Cardiac fibroblast (primary cell): ENCODE measurements at places on chromosomes 13 and 19.

- no peak for DNase-seq
These were observed 585.2 kb downstream of the PCDH9 start for GRCh38 chr13:66644855-66645460.

DNA sequence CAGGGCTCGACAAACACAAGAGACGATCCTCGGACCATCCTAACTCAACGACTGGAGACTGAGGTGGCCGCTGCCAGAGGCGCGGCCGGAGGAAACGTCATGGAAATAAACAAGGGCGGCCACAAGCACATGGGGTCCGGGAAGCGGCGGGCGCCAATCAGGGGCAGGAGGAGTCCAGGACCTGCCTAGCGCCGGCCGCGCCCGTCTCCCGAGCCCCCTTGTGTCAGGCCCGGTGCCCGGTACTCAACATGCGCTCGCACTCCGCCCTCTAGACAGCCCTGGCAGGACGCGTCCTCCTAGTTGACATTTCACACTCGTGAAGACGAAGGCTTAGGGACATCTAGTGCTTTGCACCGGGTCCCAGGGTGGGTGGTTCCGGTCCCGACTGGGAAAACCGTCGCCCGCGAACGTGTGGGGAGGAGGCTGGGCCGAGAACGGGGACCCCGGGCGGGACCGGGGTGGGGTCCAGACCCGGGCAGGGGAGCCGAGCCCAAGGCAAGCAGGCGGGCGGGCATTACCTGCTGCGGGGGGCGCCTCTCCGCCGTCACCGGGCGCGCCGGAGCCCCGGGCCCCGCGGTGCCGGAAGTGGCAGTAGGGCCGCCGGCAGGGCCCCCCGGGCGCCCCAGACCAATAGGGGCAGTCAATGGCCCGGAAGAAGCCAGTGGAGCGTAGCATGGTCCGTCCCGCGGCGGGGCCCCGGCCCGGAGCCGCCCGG lies 442 bp downstream of the REXO1 start:
- DNase-seq, result peak; percentile 56

DNA sequence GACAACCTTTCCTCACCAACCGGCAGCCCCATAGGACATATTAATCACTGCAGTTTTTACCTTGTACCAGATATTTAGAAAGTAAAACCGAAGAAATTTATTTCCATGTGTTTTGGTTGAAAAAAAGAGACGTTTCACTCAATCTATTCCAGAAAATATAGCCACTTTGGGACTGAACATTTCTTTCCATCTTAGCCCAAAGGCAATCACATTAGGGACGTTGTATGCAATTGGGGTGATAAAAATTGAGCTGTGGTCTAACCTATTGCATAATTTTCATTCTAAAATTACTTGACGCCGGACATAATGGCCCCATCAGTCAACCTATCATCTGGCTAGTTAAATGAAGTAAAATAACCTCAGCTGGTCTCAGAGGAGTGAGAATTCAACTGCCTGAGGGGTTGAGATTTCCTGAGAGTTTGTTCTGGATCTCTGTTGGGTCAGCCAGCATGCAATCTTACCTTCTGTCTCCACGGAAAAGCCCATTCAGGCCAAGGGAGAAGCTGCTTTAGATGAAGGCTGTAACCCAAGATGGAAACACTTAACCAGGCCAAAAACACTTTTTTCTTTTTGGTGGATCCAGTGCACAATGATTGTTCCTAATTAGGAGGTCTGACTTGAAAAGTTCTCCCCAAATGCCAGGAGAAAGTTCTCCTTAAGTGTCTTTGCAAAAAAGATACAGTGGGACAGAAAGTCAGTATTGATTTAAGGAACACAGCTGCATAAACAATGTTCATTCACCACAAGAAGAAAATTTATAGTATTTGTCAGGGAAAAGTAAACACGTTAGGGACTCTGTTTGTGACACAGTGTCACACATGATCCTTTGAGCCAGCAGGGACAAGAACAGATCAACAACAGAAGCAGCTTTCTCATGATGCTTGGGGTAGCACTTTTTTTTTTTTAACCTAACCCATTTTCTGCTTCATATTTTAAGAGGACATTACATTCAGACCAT lies 34.1 kb downstream of the DLEU7 start:
- no peak for DNase-seq

DNA sequence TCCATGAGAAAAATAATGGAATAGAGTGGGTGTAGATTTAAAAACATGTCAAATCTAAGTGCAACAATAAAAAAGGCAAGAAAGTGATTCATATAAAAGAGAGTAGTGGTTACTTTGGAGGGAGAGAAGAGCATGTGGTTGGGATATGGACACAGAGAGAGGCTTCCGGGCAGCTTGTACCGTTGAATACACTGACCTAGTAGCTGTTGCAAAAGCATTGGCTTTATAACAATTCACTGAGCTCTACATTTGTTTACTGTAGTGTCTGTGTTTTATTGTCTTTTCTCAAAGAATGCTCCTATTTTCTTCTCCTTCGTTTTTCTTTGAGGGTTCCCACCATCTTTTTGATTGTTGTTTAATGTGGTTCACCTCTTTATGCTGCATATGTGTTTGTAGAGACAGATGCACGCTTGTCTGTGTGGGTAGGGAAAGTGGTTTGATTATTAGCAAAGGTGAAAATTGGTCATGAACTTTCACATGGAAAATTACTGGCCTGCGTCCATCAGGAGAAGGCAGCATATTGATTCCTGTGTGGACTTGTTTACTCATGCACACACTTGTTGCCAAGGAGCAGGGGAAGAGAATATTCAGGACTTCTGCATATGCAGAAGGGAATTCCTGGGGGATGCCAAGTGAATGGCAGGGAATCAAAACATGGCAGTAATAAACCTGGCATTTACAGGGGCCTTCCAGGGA lies 29.9 kb upstream of the IRS2 start:
- DNase-seq, result no peak

- no peak for DNase-seq
These were observed 77.6 kb downstream of the TSC22D1 start for GRCh38 chr13:44498502-44498901.
